ENCODE measurements at places on chromosomes 16 and 17.

GRCh38 chr16:82328881-82329469 lies 159.0 kb upstream of the MPHOSPH6 start:
- no peak for DNase-seq

- DNase-seq: peak; percentile 57
Observed at GRCh38 chr17:4270736-4271135, 7.0 kb upstream of the ANKFY1 start.

- no peak for DNase-seq
Observed at GRCh38 chr17:49817993-49818392, 29.5 kb downstream of the KAT7 start.

GRCh38 chr16:1054660-1055556 lies 17.6 kb upstream of the SSTR5 start:
- peak; percentile 46 for DNase-seq

DNA sequence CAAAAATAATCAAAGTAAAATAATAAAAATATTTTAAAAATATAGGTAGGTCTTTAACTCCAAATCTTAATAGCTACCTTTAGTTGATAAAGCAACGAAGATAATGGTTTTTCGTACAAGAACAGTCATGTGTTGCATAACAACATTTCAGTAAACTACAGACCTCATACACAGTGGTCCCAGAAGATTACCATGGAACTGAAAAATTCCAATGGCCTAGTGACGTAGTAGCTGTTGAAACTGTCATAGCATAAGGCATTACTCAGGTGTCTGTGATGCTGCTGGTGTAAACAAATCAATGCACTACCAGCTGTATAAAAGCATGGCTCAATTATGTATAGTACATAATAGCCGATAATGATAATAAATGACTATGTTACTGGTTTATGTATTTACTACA lies 43.9 kb downstream of the CREBBP start:
- DNase-seq: no peak
